Activated naive CD8-positive, alpha-beta T cell treated with anti-CD3 and anti-CD28 coated beads, Interleukin-2, amount 50 U/mL, for 16 hours (primary cell): ENCODE measurements at places on chromosomes 3 and 15.

GRCh38 chr3:14549256-14549919, 9.2 kb upstream of the GRIP2 start:
- no peak for DNase-seq

DNA sequence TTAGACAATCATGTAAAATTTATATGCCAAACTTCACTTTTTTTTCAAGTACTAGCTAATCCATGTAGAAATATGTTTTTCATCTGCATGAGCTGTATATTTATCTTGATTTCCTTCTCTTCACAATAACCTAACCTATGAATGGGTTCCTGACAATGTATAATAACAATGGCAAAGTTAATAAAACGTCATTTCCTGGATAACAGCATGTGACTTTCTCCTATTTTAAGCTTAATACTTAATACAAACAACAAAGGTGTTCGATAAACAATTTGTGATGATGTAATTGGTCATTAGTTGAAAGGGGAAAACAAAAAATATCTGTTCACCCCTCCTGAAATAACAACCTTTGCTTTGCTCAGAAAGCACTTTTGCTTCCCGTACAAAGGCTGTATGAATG, 20.4 kb downstream of the CD200 start:
- no peak for DNase-seq

- DNase-seq, result no peak
Measured at GRCh38 chr3:158810823-158811724, 9.2 kb downstream of the MFSD1 start.

DNA sequence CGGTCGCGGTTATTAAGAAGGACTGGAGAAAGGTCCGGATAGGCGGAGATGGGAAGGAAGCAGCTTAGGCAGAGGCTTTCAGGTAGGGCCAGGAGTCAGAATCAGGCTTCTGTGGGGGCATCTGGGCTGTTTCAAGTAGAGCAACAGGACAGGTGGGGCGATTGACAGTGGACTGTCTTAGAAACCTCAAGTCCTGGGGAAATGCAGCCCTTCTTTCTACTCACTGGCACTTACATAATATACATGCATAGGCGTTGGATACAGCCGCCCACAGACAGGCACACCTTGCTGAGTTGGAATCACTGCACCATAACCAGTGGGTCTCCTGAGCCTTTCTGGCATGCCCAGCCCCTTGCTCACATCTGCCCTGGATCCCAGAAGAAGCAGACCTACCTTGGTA, 730 bp downstream of the MYD88 start:
- no peak for DNase-seq

GRCh38 chr3:63967675-63968611, 55.4 kb downstream of the PSMD6 start:
- no peak for DNase-seq

GRCh38 chr15:39887832-39888231, 32.2 kb downstream of the GPR176 start:
- DNase-seq, result no peak

GRCh38 chr3:156981005-156981404, 154.9 kb downstream of the LEKR1 start:
- DNase-seq, result no peak

- no peak for DNase-seq
Measured at GRCh38 chr15:85124173-85124572, 142.5 kb downstream of the PDE8A start.

- no peak for DNase-seq
Measured at GRCh38 chr3:195700319-195700718, 20.5 kb upstream of the MUC20 start.

- DNase-seq, result no peak
Measured at GRCh38 chr3:112046599-112046998, 12.1 kb downstream of the TMPRSS7 start.

GRCh38 chr3:106534206-106534605, 665.4 kb upstream of the CBLB start:
- DNase-seq, result no peak

GRCh38 chr15:60795889-60796288, 316.9 kb upstream of the ICE2 start:
- no peak for DNase-seq

DNA sequence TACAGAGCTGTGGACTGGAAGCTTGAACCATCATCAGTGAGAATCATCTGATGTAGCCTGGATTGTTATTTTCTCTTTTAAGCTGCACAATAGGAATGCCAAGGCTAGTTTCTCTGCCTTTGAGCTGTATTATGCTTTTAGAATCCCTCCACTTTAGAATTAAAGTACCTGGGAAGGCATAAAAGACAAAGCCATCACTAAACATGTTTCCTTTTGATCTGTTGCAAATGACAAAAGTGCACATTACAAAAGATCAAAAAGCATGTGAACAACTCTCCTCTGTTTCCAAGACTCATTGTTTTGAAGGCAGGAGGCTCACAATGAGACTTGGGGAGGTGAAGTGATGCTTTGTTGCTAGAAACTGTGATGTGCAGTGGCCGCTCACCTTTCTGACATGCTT, 51.8 kb downstream of the LARS2 start:
- DNase-seq, result no peak

GRCh38 chr3:150527464-150528255, 18.6 kb downstream of the SERP1 start:
- no peak for DNase-seq

GRCh38 chr3:141690431-141691072, 47.5 kb upstream of the RNF7 start:
- DNase-seq, result no peak

GRCh38 chr15:58520936-58521292, 89.1 kb downstream of the LIPC start:
- no peak for DNase-seq

DNA sequence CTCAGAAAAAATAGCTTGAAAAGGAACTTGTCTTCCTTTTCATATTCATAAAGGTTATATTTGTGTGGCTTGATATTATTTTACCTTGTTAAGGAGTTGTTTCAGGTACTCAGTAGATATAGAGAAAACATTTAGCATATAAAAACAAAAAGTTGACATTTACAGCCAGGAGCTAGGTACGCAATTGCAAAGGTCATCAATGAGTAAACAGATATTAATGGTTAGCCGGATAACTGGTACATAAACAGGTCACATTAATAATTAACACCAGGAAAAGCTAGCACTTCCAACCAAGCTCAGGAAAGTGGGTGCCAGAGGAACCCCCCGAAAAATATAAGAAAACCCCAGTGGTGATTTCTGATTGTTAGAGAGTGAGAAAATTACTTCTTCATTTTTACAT, 146.6 kb upstream of the NR2F2 start:
- DNase-seq, result no peak

GRCh38 chr15:56082263-56082761, 88.9 kb upstream of the NEDD4 start:
- no peak for DNase-seq

GRCh38 chr15:85832394-85832793, 37.7 kb upstream of the KLHL25 start:
- DNase-seq, result no peak

- no peak for DNase-seq
Measured at GRCh38 chr15:25133804-25134203, 179.0 kb downstream of the SNRPN start.
